ENCODE measurements at places on chromosomes 6 and 20.

DNA sequence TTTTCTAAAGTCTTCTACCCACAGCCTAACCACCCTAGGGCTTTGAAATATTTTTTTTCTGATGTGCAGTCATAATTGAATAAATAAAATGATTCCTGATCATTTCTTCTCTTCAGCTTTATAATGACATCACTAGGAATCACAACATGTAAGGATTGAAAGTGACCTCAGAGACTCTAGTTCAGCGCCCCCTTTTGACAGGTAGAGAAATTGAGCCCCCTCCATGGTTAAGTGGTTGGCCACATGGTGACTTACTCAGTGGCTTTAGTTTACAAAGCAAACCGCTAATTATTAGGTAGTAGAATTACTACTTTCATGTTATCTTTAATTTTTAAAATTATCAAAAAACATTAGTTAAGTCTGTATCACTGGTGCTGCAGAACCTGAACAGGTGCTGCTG, 13.3 kb upstream of the SLC2A12 start:
- DNase-seq: no peak

DNA sequence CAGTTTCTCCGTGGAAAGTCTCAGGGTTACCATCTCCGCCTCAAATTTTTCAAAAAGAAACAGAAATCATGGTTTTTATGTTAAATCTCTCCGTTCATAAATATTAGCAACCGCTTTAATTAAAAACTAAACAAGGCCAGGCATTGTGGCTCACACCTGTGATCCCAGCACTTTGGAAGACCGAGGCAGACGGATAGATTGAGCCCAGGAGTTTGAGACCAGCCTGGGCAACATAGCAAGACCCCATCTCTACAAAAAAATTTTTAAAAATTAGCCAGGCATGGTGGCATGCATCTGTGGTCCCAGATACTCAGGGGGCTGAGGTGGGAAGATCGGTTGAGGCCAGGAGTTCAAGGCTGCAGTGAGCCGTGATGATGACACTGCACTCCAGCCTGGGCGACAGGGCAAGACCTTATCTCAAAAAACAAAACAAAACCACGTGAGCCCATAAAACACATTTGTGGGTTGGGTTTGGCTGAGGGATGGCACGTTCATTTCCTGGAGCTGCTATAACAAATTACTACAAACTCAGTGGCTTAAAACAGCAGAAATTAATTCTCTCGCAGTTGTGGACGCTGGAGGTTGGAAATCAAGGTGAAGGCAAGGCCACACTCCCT, 223.2 kb downstream of the ZNF217 start:
- DNase-seq: no peak

DNA sequence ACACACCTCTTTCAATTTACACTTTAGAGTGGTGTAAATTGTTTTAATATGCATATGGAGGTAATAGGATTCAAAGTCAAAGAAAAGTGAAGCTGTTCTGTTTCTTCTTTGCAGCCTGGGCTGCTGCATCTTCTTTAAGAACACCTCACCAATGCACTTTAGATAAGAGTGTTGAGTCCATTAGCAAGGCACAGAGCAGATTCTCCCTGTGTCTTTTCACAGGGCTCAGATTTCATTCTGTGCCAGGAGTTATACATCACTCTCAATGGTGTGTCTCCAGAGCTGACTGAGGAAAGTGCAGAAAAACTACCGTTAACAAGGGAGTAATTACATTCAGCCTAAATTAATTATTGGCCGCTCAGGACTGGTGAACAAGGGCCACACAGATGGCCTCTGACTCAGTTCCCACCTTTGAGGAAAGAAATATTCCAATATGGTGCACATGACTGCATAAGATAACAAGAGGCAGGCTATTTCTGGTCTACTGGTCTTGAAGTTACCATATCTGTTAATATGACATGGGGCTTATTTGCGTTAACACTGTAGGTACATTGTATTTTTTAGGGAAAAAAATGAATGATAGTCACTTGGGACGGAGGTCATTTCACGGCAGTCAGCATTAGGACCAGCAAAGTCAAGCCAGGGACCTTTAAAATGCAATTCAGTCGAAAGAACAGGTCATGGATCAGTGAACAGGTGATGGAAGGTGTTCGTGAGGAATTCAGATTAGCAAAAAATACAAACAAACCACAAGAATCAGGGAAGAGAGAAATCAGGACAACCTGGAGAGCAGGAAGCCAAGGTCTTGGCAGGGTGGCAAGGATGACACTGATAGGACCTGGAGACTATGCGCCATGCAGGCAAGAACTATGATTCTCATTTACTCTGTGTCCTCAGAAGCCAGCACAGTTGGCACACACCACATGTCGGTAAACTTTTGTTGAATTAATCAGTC, 203.7 kb downstream of the TBX18 start:
- DNase-seq: no peak

DNA sequence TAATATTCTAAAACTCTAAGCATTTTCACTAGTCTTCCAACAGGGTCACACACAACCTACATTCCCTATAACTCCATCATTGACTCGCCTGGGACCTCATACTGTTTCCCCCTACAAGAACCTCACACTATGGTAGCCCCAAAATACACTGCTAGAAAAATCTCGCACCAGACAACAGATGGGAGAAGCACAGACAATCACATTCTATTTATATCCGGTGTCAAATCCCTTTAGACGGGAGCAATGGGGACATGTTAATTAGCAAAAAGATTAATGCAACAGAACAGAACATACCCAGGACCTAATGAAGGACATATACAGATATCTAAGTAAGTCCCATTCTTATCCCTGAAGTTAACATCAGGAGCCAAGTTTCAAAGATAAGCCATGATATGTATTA, 33.6 kb downstream of the TMX4 start:
- no peak for DNase-seq

- no peak for DNase-seq
Observed at GRCh38 chr6:52317211-52317610, 32.7 kb upstream of the MCM3 start.

Measured in NCI-H460 (cell line).